Stimulated activated CD8-positive, alpha-beta memory T cell treated with anti-CD3 and anti-CD28 coated beads, Interleukin-7, amount 100 ng/mL, for 1 hour (primary cell): ENCODE measurements at places on chromosomes 5 and 9.

GRCh38 chr5:131268758-131269370 lies 5.0 kb downstream of the CDC42SE2 start:
- no peak for DNase-seq

- no peak for DNase-seq
Observed at GRCh38 chr5:150562832-150563231, 54.9 kb downstream of the NDST1 start.

- DNase-seq, result no peak
Observed at GRCh38 chr5:37435261-37435660, 56.1 kb downstream of the WDR70 start.

- no peak for DNase-seq
Observed at GRCh38 chr9:13817754-13818278, 496.1 kb downstream of the NFIB start.

GRCh38 chr9:7615344-7615743 lies 184.2 kb downstream of the DMAC1 start:
- DNase-seq, result no peak

DNA sequence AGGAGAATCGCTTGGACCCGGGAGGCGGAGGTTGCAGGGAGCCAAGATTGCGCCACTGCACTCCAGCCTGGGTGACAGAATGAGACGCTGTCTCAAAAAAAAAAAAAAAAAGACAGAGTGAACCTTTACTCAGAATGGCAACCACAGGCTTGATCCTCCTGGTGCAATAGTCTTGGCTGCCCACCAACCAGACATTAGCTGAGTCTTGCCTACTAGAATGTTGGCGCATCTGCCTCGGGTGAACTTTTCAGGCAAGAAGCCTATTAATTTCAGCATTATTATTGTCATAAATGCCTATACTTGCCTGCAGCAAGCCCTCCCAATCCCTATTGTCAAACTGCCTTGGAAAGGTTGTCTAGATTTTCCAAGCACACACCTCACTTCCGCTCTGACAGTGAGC lies 4.2 kb downstream of the SERINC5 start:
- DNase-seq, result no peak

DNA sequence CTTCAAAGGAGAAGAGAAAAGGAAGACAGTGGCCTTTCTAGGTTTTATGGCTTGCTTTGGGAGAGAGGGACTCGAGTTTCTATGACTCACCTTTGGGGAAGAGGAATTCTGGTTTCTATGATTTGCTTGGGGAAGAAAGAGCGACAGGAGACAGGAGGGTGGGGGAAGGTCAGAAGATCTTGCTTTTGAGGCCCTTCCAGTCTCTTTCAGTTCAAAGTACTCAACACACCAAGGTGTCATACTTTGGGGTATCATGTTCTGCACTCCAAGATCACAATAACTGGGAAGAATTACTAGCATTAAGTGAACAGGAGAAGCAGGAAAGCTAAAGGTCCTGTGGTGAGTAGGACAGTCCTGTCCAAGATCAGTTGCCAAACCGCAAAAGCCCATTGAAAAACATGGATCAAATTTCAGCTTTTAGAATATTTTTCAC lies 324.5 kb downstream of the ARHGEF28 start:
- no peak for DNase-seq

GRCh38 chr5:83430130-83431010 lies 41.2 kb upstream of the VCAN start:
- DNase-seq, result no peak

DNA sequence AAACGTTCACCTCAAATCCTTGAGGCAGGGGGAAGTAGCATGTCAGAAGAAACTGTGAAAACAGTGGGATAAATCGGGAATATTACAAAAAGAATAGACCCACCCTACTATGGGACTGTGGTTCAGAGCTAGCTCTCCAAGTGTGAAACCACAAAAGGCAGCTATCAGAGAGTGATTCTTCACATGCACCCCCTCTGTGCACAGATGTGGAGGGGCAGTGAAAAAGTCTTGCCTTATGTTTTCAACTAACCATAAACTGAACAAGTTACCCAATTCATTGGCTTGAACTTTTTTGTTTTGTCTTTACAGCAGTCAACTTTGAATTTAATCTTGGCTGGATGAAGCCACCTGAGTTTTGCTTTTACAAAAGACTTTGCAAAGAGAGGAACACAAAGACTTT lies 98.8 kb upstream of the NR4A3 start:
- DNase-seq, result no peak

DNA sequence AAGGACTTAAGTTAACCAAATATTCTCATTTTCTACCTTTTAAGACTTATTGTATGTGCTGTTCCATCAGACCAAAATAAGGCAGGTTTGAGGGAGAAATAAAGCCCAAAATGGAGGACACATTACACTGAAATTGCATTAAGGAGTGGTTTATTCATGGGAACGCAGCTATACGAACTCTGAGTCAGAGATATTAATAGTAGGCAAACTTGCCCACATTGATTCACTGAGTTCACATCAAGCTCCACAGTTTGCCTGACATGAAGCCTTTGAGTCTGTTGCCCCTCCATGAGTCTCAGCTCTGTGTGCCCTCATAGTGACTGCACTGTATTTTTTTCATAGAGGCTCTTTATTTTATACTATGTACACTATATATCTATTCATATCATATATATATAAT lies 135.0 kb upstream of the SNX2 start:
- DNase-seq, result no peak

DNA sequence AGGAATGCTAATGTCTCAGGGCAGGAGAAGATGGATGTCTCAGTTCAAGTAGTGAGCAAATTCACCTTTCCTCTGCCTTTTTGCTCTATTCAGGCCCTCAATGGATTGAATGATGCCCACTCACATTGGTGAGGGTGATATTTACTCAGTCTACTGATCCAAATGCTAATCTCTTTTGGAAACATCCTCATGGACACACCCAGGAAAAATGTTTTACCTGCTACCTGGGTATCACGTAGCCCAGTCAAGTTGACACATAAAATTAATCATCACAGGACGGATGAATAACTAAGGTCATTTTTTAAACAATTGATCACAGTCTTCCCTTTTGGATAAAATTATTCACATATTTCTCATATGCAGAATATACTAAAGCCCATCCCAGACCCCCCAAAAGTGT lies 63.0 kb upstream of the JAK2 start:
- no peak for DNase-seq

- DNase-seq, result no peak
Observed at GRCh38 chr5:107257885-107258520, 412.7 kb downstream of the EFNA5 start.

- no peak for DNase-seq
Observed at GRCh38 chr5:40652441-40653220, 27.1 kb upstream of the PTGER4 start.

DNA sequence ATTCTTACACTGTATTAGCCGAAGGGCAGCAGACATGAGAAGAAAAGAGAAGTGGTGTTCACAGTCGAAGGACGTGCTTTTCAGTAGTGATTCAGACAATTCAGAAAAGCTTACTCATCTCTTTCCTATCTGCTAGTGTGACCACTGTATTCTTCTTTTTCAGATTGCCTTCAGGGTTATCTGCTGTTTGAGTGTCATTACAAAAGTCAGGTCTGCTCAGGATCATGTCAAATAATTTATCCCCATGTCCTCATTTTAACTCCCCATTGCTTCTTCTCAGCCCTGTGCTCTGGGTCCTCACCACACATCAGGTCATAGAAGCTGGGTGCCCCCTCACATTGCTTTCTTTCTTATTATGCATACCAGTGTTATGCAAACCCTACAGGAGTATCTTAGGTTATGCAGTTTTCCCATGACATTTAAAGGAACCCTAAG lies 394.0 kb downstream of the CETN3 start:
- no peak for DNase-seq

DNA sequence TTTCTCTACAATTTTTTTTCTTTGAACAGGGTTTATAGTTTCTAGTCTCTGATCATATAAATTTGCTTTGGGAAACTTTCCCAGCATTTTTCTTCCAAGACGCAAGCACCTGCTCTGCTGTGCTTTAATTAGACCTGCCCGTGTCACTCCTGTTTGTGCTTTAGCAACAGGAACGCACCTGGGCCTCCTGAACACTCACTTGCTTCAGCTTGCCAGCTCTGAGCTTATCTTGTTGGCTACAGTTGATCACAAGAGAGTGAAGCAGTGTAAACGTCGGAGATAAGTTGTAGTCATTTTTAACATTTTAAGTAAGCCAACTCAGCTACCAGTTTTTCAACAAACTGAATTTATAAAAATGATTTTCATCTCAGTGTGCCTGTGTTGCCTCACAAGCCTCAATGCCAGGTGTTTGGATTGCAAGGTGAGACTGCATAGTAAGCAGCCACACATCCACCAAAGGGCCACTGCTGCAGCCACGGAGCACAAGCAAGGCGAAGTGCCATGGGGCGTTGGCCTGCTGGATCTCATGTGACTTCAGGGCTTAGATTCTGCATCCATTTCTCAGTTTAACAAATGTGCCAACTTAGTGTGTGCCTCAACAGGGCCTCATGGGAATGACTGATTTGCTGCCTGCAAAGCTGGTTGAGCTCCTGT lies 166.9 kb downstream of the TRIO start:
- DNase-seq, result no peak

DNA sequence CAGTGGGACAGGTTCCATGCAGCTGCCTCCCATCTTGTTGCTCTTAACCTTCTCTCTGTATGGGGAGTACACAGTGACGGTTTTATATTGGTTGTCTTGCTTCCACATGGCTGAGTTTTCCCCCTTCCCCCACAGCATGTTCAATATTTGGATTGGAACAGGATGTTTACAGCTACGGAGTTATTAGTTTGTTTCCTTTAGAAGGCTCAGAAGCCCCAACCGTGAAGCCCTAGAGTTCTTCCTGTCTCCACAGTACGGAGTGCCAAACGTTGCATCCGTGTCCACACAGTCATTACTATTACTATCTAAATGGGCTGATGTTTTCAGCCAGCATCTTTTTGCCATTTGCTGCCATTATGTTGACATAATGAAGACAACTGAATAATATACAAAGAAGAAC lies 277.5 kb downstream of the MARCHF11 start:
- DNase-seq, result no peak

GRCh38 chr9:89756891-89757537 lies 152.2 kb downstream of the GADD45G start:
- DNase-seq, result no peak

DNA sequence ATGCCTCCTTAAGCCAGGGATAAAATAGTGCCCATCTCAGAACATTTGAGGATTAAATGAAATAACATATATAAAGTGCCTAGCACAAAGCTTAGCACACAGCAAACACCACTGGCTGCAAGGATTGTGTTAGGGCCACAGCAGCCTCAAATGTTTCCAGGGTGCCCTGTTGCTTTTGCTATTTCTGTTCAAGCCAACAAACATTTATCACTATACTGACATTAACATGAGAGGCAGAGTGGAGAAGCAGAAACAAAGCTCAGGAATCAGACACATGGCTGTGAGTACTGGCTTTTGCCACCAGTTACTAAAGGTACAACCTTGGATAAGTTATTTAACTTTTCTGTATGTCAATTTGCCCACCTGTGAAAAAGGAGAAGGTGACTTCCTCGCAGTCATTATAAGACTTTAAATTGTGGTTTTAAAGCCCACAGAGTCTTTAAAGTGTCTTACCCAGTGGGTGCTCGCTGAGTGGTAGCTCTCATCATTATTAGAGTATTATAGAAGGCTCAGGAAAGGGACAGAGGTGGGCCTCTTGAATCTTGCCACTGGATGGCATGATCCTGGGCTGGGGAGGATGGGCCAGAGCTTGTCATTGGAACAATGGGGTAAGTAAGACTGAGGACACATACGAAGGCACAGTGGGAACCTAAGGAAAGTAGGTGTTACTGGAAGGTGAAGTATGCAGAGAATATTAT lies 98.2 kb downstream of the MARCHF3 start:
- no peak for DNase-seq

DNA sequence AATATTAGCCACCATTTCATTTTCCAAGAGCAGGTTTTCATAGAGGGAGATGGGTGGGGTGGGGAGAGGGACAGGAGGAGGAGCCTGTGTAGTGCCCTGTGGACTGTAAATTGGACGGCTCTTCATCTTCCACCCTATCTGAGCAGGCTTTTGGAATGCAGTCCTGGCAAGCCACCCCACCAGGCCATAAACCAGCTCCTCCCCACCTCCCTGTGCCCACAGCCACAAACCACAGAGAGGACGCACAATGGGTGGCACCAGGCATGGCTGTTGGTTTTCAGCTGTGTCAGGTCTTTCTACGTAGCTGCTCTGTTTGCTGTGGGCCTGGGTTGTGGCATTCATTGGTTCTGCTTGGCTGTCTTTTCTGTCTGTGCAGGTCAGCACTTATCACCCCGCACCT lies 58.0 kb downstream of the PLAC8L1 start:
- no peak for DNase-seq

DNA sequence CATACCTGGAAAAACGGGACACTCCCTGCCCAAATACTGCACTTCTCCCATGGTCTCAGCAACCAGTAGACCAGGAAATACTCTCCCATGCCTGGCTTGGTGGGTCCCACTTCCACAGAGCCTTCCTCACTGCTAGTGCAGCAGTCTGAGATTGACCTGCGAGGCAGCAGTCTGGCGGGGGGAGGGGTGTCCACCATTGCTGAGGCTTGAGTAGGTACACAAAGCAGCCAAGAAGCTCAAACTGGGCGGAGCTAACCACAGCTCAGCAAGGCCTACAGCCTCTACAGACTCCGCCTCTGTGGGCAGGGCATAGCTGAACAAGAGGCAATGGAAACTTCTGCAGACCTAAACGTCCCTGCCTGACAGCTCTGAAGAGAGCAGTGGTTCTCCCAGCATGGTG lies 191.5 kb upstream of the FTMT start:
- no peak for DNase-seq

DNA sequence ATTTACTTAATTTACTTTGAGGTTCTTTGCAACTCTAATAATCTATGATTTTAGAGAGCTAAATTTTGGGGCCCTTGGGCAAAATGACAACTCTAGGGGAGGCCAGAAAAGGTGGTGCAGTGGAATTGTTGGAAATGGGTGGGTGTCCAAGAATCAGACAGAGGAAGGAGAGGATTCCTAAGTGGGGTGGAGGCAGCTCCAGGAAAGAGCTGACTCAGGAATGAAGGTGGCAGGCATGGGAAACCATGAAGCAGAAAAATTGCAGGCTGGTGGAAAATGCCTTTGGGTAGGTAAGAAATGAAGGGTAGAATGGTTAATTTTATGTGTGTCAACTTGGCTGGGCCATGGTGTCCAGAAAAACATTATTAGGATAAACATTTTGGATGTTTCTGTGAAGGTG lies 248.5 kb upstream of the TUT7 start:
- no peak for DNase-seq

- no peak for DNase-seq
Observed at GRCh38 chr5:82165740-82166530, 112.2 kb downstream of the RPS23 start.
